ENCODE measurements at places on chromosomes 4 and X. TPM values are rescaled to one million over a fixed set of nuclear protein-coding genes. Genes with fewer than 3 reads are reported as not detected.

GRCh38 chr4:79585330-79585729 is 177.3 kb upstream of the GK2 start:
- no peak for DNase-seq

- peak; percentile 17 for DNase-seq
These were observed 113.1 kb upstream of the INPP4B start for GRCh38 chr4:142959173-142959572.

- no peak for DNase-seq
These were observed 23.1 kb downstream of the COL4A6 start for GRCh38 chrX:108415146-108415545.

DNA sequence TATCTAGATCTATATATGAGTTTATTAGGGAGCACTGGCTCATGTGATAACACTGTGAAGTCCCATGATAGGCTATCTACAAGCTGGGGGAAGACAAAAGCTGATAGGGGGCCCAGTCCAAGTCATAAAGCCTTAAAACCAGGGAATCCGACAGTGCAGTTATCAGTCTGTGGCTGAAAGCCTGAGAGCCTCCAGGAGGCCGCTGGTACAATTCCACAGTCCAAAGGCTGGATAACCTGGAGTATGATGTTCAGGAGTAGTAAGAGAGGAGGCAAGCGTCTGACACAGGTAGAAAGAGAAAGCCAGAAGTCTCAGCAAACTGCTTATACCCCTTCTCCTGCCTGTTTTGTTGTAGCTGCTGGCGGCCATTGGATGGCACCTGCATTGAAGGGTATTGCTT is 177.6 kb upstream of the SPRY1 start:
- DNase-seq: no peak

DNA sequence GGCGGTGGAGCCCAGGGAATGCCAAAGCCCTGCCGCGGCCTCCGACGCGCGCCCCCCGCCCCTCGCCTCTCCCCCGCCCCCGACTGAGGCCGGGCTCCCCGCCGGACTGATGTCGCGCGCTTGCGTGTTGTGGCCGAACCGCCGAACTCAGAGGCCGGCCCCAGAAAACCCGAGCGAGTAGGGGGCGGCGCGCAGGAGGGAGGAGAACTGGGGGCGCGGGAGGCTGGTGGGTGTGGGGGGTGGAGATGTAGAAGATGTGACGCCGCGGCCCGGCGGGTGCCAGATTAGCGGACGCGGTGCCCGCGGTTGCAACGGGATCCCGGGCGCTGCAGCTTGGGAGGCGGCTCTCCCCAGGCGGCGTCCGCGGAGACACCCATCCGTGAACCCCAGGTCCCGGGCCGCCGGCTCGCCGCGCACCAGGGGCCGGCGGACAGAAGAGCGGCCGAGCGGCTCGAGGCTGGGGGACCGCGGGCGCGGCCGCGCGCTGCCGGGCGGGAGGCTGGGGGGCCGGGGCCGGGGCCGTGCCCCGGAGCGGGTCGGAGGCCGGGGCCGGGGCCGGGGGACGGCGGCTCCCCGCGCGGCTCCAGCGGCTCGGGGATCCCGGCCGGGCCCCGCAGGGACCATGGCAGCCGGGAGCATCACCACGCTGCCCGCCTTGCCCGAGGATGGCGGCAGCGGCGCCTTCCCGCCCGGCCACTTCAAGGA is at the start of gene FGF2:
Gene FGF2 (plus strand): TSS at position 279 of the 705 bp plus-strand sequence. CDS start 344 bp downstream, at position 623.
- peak; percentile 51 for DNase-seq

GRCh38 chr4:6676722-6677558 is 16.7 kb upstream of the S100P start:
- no peak for DNase-seq

The UGT2B10 gene
- total RNA-seq: not detected

GRCh38 chrX:22686138-22686541 is 313.6 kb upstream of the DDX53 start:
- peak; percentile 89 for DNase-seq

GRCh38 chr4:54730581-54730980 is 72.8 kb downstream of the KIT start:
- DNase-seq: no peak

The APOOL gene
- 18.2 TPM for total RNA-seq

DNA sequence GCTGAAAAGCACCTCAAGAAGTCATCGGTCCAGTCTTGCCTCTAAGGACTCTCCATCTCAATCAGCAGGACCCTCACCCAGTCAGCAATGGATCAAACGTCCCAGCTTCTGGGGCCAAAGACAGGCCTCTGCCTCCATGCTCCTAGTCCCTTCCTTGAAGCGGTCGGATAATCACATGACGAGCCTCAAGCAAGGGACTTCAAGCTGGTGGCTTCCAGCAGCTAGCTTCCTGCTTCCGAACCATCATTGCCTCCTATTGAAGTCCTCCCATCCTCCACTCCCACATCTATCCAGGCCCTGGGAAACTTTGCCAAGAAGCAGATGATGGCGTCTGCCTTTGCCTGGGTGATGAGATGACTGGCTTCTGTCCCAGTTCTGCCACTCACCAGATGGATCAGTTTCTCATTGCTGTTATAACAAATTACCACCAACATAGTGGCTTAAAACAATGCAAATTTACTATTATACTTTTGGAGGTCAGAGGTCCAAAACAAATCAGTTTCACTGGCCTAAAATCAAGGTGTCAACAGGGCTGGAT is 135.2 kb upstream of the MAMLD1 start:
- no peak for DNase-seq

DNA sequence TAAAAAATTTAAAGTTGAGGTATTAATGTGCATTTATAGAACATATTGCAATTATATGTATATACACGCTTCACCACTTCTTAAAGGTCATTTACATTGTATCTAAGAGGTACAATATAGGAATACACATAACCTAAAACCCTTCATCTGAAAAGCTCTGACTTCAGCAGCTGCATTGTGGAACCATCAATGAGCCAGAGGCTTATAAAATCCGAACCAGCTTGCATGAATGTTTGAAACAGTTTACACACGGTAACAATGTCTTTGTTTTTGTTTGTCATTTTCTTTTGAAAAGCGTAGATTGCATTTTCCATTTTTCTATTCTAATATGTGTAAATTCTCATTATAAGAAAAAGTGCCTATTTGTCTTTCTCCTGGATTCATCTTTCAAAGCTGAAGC is 221.6 kb downstream of the DCLK2 start:
- DNase-seq: no peak

The CHRDL1 gene
- total RNA-seq: 3.3 TPM

DNA sequence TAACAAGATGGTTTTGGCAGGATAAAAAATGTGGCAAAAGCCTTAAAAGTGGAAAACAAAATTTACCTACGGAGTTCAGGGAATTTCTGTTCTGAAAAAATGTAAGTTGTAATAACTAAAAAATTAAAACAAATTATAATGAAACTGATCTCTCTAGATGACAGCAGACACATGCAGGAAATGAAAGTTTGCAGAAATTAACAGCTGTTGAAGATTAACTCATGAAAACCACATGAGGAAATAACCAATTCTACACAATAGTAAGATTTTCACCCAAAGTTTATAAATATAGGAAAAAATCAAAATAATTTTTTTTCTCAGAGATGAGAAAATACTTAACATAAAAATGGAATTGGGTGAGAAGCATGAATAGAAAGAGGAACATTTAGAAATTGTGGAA is 47.5 kb upstream of the UGT2B15 start:
- no peak for DNase-seq

GRCh38 chr4:73744203-73744602 is 3.8 kb downstream of the CXCL8 start:
- DNase-seq: no peak
